ENCODE measurements at places on chromosomes 4 and X. TPM values are rescaled to one million over a fixed set of nuclear protein-coding genes. Genes with fewer than 3 reads are reported as not detected.

The FAM9C gene
- total RNA-seq = not detected

The STAP1 gene
- 0.44 TPM for total RNA-seq

The P2RY8 gene
- 1.4 TPM for total RNA-seq

The NRK gene
- total RNA-seq = 40.8 TPM

All from camera-type eye (tissue), 1 donor.